AG20443 (cell line): ENCODE measurements at places on chromosomes 1 and 21.
A peak's percentile ranks its signal among the peaks of the same experiment; 100 is the strongest.

- DNase-seq: no peak
Observed at GRCh38 chr1:163401211-163401610, 79.5 kb downstream of the NUF2 start.

DNA sequence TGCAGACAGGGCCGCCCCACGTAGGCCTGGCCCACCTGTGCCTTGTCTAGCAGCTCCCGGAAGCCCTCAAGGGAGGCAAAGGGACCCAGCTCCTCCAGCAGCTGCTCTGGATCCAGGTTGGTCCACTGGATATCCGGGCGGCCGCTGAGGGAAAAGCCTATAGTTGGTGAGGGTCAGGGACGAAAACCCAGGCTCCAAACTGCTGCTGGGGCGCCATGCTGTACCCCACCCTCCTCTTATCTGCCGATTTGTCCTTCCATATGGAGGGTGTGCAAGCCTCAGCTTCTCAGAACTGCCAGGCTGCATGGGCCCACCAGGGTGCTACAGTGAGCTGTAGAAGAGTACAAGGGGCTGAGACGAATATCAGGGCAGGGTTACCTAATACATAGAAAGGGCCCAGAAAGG lies 12.2 kb downstream of the PTCH2 start:
- peak; percentile 9 for DNase-seq

GRCh38 chr1:87197641-87198040 lies 131.0 kb upstream of the LMO4 start:
- no peak for DNase-seq

- DNase-seq: no peak
Observed at GRCh38 chr1:215405211-215405610, 161.9 kb upstream of the KCTD3 start.

DNA sequence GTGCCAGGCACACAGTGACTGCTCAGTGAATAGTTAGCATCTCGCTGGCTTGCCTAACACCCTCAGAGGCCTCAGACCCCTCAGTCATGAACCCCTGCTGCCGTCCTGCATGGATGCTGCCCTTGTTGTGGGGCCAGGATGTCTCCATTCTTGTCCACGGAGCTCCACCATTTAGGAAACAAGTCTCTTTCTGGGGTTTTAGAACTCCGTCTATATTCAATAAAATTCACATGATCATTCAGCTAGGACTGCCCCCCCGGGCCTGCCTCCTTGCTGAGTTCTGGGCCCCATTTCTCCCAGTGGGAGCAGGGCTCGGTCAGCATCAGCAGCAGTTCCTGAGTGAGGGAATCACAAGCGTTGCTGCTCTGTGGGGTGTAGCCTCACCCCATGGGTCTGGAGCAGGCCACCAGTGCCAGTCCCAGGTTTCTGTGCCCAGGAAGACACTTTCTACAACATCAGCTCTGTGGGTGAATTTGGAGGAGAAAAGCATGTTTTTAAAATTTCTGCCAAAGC lies 134.1 kb downstream of the RHOU start:
- DNase-seq: no peak

GRCh38 chr1:93448292-93448982 lies 519 bp downstream of the FNBP1L start:
- peak; percentile 60 for DNase-seq

DNA sequence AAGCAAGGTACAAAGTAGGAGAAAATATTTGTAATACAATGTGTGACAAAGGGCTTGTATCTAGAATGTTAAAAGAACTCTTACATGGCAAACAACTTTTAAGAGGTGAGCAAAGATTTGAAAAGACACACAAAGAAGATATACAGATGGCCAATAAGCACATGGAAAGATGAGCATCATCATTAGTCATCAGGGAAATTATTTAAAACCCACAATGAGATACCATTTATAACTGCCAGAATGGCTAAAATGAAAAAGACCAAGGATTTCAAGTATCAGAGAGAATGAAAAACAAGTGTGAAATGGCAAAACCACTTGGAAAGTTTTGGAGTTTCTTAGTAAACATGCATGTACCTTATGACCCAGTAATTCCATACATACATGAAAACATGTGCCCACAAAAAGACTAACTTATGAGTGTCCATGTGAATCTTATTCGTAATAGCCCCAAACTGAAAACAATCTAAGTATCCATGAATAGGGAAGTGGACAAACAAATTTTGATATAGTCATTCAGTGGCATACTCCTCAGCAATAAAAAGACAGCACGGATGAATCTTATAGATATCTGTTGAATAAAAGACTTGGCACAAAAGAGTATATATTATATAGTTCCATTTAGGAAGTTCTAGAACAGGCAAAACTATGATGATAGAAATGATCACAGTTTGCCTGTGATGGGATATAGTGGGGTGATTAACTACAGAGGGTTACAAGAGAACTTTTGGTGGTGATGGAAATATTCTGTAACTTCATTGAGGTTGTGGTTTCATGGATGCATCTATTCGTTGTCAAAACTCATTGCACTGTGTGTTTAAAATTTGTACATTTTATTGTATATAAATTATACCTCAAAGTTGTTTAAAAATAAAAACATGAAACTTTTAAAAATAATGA lies 82.0 kb downstream of the DISP1 start:
- no peak for DNase-seq

- DNase-seq: peak; percentile 46
Observed at GRCh38 chr1:112881742-112882127, 74.3 kb downstream of the SLC16A1 start.

- no peak for DNase-seq
Observed at GRCh38 chr21:37530901-37531351, 164.4 kb downstream of the DYRK1A start.

DNA sequence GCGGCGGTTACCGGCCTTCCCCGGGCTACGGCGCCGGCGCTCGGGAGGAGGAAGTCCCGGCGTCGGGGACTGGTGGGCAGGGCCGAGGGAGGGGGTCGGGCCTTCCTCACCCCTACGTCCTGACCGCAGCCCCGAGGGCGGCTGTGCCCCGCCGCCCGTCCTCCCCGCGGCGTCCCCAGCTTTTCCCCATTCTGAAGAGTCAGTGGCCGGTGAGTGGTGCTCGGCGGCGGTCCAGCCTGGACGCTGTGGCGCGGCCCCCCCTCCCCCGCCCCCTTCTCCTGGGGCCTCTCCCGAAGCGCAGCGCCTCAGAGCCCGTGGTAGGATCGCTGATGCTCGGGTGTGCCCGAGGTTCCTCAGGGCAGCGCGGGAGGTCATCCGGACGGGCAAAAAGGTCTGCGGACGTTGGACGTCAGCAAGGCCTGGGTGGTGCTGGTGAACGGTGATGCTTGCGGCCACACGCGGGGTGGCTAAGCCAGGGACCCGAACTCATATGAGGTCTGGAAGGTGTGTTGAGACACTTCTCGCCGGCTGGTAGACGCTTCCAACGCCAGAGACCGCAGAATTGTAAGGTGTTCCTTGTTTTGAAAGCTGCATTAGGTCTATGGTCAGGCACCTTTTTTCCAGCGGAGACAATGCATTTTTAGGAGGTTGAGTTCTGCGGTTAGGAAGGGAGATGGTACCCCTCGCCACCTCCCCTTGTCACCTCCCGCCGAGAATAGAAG lies 725 bp downstream of the SLC25A33 start:
- peak; percentile 86 for DNase-seq

DNA sequence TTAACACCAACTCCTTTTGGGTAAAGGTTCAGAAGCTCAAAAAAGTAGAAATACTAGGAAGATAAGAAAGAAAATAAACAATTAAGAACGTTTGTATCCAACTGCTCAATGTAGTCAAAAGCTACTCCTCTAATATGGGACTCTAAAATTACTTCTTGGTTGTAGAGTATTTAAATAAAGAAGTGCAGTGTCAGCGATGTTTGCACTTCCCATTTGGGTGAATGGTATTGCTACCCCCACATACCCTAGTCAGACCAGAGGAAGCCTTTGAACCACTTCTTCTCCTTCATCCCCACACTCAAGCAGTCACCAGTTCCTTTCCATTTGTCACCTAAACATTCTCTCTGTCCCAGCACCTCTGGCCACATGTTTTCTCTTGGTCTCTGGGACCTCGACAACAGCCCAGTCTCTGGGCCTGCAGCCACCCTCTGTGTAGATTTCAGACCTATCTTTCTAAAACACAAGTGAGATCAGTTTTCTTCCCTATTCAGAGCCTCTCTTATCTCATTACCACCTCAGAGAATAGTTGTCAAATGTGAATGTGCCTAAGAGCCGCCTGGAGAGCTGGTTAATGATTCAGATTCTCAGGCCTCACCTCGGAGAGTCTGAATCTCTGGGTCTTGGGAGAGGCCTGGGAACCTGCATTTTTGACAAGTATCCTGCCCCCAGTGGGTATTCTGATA lies 109.8 kb downstream of the OMA1 start:
- DNase-seq: no peak

DNA sequence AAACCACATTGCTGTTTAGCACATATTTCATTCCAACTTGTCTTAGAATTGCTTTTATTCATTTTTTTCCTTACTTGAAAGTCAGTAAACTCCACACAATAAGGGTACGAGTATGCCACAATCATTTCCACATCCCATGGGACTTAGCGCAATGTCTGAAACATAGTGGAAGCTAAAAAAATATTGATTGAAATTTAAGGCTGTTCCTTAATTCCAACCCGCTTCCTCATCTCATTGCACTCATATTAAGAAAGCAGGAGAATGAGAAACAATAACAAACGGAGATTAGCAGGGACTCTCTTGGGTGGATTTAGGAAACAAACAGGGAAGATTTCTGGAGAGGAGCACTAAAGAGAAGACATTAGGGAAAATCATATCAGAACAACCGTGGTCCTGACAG lies 39.3 kb upstream of the RGS4 start:
- no peak for DNase-seq

GRCh38 chr1:243493156-243494129 lies 237.6 kb downstream of the SDCCAG8 start:
- DNase-seq: no peak

DNA sequence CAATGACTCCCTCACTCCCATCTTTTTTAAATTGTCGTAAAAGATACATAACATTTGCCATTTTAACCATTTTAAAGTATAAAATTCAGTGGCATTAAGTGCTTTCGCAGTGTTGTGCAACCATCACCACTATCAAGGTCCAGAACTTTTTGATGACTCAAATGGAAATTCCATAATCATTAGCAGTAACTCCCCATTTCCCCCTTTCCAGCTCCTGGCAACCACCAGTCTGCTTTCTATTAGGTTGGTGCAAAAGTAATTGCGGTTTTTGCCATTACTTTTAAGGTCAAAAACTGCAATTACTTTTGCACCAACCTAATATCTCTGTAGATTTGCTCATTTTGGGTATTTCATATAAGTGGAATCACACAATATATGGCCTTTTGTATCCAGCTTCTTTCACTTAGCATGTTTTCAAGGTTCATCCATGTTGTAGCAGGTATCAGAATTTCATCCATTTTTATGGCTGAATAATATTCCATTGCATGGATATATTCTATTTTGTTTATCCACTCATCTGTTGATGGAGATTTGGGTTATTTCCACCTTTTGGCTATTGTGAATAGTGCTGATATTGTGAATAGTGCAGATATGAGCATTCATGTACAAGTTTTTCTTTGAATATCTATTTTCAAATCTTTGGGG lies 159.7 kb downstream of the HIVEP3 start:
- DNase-seq: peak; percentile 70

DNA sequence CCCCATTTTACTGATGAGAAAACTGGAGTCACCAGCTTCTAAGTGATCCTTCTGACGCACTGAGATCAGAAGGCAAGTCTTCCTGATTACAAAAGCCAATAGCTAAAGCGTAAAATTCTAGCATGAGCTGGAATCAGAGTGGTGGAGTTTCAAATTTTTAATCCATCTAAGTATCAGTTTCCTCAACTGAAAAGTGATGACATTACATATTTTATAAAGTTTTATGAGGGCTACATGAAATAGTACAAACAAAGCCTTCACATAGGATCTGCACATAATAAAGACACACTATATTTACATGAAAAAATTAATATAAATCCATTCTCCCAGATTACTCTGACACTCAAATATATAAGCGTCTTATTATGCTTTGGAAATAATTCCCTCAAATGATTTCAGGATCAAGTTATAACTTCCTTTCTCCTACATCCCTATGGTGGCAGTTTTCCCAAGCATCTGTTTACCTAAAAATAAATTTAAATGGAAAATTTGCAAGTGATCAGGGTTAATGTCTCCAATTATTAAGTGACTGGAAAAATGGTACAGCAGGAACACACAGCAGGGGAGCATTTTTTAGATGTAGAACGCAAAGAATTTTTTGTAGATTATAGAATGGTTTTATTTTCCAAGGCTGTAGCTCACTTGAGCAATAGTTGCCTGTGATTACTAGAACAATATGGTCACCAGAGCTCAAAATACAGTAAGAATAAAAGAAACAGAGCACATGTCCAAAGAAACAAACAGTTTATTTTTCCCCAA lies 490.4 kb upstream of the C1orf87 start:
- DNase-seq: no peak

- no peak for DNase-seq
Observed at GRCh38 chr1:106889059-106889458, 167.4 kb upstream of the PRMT6 start.

DNA sequence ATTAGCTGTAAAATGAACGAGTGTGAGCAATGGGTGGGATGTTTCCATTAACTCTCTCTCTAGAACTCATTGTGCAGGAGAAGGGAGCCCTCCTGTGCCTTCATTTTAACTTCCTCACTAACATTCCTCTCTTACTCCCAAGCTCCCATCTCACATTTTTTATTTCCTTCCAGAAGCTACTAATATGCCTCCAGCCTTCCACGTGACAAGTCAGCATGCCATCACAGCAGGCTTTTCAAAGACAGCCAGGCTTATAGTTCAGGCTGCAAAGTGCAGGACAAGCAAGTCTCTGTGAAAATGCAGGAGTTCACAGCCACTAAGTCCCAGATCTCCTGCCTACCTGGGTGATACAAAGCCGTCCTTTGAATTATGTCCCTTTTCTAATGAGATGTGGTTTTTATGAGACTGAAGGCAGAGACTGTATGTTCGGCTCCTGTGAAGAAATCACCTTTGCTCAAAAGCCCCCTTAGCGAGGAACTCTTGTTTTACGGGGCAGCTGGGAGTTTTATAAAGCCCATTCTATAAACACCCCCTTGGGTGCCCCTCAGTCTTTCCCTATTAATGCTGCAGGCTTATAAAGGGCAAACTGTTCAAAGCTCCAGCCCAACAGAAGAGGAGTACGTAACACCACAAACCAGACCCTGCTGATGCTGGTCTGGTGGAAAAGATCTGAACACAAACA lies 14.8 kb upstream of the ANGPTL7 start:
- no peak for DNase-seq

DNA sequence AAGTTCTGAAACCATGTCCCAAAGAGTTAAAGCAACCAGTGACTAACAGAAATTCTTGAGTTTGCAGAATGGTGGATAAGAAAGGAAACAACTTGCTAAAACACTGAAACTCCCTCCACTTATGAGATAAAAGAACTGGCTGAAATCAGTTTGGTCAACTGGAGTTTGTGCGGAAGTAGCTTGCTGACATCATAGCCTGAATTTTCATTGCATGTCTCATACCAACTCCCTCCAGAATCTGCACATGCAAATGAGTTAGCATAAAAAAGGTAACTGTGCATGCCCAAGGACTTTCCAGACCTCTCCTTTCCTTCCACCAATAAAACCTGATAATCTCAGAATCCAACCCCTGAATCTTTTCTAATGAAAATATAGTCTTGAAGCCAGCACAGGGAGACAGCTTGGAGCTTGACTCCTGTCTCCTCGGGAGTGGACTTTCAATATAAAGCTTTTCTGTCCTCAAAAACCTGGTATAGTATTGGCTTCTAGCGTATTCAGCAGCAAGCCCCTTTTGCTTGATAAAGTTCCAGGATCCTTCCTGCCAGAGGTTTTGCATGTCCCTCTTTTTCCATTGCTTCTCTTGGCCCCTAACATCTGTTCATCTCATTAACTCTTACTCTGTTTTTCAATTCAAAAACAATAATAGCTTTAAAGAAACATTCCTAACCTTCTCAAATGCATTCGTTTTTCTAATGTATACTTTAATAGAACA lies 785.8 kb upstream of the ADGRL4 start:
- DNase-seq: no peak
